ENCODE measurements at places on chromosomes 7 and 10.

- ATAC-seq, result no peak
These were observed 5.6 kb upstream of the AS3MT start for GRCh38 chr10:102863660-102864059.

DNA sequence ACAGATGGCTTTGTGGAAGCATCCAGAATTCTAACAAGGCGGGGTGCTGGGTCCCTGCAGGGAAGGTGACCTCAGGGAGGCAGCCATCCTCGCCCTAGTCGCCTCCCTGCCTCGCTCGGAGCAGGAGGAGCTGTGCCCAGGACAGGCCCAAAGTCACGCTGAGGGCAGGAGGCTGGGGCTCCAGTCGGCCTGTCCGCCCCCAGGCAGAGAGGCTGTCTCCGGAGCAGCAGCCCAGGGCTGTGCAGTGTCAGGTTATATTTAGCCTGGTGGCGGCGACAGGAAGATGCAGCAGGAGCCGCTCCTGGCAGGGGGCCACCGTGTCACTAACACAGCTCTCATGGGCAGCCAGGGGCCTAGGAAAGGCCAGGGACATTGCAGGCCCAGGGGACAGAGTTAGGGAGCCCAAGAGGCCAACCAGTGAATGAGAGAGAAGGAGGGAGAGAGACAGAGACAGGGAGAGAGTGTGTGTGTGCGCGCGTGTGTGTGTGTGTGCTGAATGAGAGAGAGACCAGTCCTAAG, 13.5 kb downstream of the KCNH2 start:
- ATAC-seq, result no peak

- ATAC-seq, result no peak
These were observed 87.9 kb downstream of the PAXIP1 start for GRCh38 chr7:154914996-154915380.

DNA sequence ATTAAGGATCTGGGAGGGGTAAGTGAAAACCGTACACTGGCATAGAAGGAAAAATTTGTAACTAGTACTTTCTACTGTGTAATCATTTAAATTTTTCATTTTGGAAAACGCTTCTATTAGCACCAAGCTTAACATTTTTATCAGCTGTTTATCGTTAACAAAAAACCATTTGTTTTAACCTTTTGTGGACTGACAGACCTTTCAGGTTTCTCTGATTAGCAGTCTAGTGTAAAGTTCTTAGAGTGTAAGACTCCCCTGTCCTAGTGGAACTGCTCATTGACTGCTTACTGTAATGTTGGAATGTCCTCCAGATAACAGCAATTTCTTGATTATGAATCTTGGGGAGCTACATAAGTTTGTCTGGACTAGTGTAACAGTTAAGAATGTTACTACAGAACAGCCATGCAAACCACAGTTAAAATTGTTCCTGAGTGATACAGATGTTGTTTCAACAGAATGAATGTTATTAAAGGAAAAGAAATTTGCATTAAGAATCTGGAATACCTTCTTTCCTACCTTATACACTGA, 2.0 kb downstream of the DBF4 start:
- ATAC-seq, result no peak

DNA sequence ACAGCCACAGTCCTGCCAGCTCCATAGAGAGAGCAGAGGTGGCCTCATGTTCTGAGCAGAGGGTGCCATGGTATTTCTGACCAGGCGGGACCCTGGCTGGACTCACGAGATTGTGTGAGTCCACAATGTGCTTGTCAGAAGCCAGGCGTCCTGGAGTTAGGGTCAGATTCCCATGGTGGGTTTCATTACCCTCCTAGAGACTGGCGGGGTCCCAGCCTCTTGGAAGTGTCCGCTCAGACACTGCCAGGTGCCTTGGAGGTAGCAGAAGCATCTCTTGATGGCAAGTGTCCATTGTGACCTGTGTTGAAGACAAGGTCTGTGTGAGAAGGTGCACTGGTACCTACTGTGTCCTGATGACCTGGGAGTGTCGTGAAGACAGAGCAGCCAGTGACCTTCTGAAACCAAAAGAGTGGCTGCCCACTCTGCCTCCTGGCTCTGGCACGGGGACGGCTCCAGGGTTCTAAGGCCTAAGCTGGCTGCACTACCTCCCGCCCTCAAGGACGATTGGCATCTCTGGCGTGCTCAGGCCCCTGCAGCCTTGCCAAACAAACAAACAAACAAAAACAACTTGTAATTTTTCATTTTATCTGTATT, 56.8 kb downstream of the MGMT start:
- ATAC-seq, result no peak

- ATAC-seq, result no peak
These were observed 499.7 kb upstream of the MKI67 start for GRCh38 chr10:128625926-128626325.

GRCh38 chr7:14021069-14021468, 31.6 kb upstream of the ETV1 start:
- ATAC-seq, result no peak

DNA sequence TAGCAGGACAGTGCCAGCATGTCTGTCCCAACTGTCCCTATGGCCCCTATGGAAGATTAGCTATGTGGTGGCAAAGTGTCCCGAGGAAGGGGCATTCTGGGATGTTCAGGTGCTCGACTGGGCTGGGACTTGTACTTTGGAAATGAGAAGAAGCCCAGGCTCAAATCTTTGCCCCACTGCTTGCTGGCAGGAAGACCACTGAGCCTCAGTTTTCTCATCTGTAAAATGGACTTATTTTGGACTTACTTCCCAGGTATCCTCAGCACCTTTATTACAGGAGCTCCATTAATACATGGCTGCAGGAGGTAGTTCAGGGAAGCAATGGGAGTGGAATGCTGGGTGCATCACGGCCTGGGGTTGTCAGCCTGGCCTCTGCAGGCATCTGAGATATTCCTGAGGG, 71.2 kb downstream of the LHPP start:
- ATAC-seq, result no peak

- no peak for ATAC-seq
These were observed 52.7 kb downstream of the PRLHR start for GRCh38 chr10:118542745-118543144.

- no peak for ATAC-seq
These were observed 107.3 kb downstream of the SMURF1 start for GRCh38 chr7:99036546-99037111.

GRCh38 chr10:27345455-27345920, 104.9 kb upstream of the ACBD5 start:
- no peak for ATAC-seq

DNA sequence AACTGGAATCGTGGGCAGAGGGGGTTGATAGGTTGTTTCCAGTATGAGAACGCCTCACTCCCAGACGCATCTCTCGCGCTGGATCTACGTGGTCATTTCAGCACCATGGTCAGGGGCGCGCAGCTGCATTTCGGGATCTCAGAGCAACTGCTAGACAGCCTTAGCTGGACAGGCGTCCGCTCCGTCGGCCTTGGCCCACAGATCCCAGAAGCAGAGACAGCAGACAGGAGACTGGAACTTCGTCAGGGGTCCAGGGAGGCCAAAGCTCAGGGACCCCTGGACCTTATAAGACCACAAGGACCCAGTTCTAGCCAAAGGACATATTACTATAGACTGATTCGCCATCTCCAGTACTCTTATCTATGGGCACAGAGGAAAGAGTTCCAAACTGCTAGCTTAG, 5.3 kb downstream of the NEUROG3 start:
- no peak for ATAC-seq

DNA sequence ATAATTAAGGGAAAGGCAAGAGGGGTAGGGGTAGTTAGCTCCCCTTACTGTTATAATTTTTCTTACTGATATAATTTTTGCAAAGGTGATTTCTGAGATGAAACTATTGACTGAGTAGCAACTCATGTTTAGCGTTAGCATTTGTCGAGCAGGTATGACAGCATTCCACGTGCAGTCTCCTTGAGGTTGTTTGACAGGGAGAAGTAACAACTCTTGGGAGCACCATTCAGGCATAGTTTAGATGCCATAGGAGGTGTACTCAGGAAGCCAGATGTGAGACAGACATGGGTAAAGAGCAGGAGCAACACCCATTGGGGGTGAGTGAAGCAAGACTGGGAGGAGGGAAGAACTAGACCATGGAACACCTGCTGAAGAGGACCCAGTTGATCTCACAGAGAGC, 96.6 kb upstream of the KLF6 start:
- ATAC-seq, result no peak

GRCh38 chr7:8343556-8343955, 81.6 kb upstream of the ICA1 start:
- no peak for ATAC-seq

DNA sequence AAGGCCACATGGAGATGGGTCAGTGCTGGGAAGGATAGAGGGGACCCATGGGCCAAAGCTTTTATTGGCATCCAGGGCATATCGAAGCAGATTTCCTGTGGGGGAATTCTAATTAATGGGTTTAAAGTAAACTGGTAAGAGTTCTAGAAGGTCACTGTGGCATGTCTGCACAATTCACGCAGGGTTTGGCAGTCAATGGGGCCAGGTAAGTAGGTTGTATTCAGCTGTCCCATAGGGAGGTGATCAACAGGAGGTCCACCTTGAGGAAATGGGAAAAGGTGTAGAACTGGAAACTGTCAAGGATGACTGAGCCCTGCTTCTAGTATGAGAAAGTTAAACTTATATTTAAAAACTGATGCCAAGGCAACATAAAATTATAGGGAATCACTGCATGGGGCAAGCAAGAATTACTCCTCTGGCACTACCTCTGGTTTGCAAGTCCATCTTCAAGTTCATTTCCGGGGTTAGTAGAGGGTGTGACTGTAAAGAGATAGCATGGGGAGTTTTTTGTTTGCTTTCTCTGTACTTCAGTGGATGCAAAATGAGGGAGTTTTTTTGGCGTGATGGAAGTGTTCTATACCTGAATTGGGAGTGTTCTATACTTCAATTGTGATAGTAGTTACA, 22.5 kb downstream of the TBC1D12 start:
- ATAC-seq, result no peak

GRCh38 chr7:568031-568951, 48.6 kb upstream of the PDGFA start:
- no peak for ATAC-seq

DNA sequence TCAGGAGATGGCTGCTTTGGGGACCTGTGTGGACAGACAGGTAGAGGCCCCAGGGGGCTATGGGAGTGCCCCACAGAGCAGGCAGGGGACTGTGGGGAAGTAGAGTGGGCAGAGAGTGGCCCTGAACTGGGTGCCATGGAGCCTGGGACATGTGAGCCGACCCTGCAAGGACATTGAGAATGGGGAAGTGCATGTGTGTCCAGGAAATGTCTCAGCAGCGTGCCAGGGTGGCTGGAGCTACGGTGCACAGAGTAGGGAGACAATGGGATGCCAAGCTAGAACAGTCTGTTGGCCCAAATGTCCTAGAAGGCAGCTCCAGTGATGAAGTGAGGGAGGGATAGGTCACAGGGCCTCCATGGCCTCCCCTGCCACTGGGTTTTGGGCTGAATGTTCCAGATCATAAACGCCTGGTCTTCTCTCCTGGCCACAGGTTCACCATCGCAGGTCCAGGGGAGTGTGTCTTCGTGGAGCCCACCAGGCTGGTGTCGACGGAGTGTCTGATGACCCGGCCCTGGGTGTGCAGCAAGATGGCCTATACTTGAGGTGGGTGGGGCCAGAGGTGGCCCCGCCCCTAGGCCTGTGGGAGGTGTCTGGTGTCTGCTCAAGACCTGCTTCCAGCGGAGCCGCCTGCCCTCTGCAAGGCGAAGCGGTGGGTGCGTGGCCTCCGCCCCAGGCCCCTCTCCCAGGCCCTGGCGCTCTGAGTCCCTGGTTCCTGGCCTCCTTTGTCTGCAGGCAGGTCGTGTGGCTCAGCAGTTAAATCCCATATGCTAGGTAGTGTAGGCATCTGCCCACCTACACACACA, 20.5 kb downstream of the CLEC2L start:
- no peak for ATAC-seq

GRCh38 chr10:65430979-65431378, 1494.9 kb upstream of the LRRTM3 start:
- ATAC-seq, result no peak

DNA sequence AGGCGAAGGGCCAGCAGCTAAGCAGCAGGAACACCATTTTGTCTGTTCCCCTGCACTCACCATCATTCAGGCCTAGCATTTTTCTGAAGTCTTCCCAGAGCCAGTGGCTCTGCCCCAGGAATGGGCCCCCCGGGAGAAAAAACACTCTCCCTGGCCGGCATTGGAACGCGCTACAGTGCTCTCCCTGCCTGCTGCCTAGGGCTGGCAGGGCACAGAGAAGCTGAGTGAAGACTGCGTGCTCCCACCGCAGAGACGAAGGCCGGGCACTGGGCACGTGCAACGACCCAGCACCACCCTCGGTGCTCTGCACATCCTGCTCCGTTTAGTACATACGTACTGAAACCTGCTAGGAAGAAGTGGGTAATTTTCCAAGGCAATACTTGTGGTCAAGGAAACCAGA, 34.4 kb downstream of the HSPA12A start:
- ATAC-seq, result no peak

GRCh38 chr10:43595739-43596298, 10.4 kb upstream of the ZNF485 start:
- ATAC-seq, result peak; percentile 40

DNA sequence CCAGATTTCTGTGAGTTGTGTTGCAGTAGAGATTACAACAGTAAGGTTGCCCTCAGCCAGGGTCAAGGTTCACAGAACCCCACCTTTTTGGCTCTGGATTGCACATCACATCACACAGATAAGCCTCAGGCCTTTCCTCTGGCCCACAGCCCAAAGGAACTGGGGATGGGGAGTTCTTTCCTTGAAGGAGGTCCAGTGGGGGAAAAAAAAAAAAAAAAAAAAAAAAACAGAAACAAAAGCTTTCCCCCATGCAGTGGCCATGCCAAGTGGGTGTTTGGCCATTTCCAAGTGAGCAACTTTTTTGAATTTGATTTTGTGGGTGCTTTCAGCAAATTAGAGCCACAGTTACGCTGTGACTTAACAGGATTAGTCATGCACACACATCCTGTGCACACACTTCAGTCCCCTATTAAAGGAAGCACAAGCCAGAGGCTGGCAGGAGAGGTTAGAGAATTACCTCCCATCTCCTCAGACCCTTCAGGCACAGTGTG, 79.3 kb upstream of the NANOS1 start:
- no peak for ATAC-seq

DNA sequence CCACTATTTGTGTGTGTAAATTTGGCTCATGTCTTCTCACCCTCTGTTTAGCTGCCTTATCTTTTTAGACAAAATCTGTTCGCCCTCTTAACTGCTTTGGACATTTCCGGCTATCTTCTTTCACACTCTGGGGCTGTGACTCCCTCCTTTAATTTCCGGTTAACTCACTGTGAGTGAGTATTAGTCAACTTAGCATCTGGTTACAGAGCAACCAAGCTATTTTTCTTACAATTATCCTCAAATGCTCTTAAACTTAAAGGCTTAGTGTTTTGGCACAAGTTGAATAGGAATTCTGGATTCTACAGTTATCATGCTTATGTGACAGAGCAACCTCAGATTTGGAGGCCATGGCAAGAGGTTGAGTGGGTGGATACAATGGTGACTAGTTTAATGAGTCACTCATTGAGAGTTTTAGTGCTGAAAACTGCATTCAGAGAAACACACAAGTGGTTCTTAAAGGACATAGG, 177.6 kb upstream of the SEMA3A start:
- ATAC-seq, result no peak

DNA sequence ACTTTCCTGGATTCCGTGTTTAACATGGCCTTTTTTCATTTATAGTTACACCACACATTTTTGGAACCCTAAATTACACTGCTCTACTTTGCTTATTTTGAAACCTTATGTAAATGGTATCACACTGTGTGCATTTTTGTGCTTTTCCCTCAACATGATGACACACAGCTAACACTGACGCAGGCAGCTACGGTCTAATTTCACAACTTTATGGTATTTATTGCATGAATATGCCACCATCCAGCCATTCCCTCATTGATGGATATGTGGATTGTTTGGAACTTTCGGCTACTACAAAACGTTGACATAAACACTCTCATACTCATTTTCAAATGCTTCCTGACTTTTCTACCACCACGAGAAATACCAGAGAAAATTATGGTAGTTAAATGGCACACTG, 6.9 kb downstream of the PAPOLB start:
- no peak for ATAC-seq

- no peak for ATAC-seq
These were observed at the start of gene ZNF467 for GRCh38 chr7:149773446-149774236. Gene ZNF467, minus strand, starts transcription at chr7:149773588. Its CDS starts 2,556 bp downstream, at chr7:149771032.
